ENCODE measurements at places on chromosomes 1 and 21.

GRCh38 chr1:30757352-30758120, at the start of gene LAPTM5:
Gene LAPTM5, minus strand, starts transcription at chr1:30757774. Its CDS starts 29 bp downstream, at chr1:30757745.
- DNase-seq = no peak

DNA sequence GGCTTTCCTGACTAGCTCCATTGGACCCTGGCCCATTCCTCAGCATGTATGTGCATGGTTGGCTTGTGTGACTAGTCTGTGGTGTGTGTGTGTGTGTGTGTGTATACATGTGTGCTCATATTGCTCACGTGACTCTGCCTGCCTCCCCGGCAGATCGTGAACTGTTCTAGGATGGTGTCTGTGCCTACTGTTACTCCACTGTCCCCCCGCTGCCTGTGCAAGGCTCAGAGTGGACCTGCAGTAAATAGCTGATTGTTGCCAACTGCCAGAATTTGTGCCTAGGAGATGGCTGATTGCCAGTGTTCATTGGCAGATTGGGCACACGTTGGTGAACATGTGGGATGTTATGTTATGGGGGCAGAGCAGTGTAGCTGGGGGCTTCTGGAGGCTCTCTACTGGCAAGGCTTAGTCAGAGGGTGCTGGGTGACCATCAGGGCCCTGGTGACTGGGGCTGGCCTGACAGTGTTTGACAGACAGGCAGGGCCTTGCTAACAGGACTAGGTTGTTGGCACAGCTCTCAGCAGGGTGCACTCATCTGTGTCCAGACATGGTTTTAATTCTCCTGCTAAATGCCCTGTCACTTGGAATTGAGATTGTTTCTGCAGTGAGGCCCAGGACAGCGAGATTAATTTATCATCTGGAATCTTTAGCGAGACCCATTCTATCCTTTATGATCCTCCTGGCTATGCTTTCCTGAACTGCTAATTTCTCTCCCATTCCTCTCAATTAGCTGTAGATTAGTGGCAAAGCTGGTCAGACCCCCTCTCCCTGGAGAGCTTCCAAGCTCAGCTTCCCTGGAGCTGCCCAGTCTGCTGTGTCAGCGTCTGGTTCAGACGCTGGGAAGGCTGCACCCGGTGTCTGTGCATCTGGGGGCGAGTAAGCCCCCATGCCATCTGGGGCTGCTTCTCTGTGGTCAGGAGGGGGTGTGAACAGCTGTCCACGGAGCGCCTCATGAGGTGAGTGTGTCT, 20.8 kb downstream of the SLC6A17 start:
- no peak for DNase-seq

DNA sequence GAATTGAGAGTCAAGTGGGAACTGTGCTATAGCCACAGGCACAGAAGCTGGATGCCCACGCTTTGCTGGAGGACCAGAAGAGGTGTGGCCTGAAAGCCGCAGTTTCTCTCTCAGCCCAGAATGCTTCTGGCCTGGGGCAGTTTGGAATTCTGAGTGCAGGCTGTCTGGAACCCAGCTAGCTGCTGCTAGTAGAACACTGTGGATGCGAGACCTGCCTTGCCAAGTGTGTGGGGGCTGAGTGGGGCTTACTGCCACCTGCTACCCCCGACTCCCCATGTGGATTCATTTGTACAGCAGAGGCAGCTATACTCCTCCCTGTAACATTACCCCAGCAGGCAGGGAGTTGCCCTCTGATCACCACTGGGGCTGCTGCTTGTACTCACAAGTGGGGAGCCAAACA, 12.2 kb downstream of the ADAMTS1 start:
- no peak for DNase-seq

DNA sequence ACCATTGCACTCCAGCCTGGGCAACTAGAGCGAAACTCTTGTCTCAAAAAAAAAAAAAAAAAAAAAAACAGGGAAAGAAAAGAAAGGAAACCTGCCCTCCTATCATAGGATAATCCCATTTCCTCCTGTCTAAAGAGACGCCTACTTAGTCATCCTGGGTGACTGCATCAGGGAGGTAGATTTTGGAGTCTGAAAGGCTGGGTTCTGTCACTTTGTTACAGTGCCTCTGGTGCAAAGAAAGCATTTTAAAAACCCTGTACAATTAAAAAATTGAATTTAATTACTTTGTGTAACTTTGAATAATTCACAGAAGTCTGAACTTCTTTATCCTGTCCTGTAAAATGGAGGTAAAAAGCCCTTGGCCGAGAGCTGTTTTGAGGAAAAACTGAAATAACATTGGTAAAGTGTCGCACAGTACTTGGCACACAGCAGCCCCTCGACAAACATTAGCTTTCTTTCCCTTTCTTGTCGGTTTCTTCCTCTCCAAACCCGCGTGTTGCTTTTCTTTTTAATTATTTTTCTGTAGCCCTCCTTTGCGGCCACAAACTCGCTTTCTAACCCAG, 657 bp upstream of the HDAC1 start:
- no peak for DNase-seq

Measured in GM13976 (cell line).